ENCODE measurements at places on chromosomes 5 and 9.

- DNase-seq = no peak
Observed at GRCh38 chr5:155087036-155087435, 73.5 kb downstream of the KIF4B start.

DNA sequence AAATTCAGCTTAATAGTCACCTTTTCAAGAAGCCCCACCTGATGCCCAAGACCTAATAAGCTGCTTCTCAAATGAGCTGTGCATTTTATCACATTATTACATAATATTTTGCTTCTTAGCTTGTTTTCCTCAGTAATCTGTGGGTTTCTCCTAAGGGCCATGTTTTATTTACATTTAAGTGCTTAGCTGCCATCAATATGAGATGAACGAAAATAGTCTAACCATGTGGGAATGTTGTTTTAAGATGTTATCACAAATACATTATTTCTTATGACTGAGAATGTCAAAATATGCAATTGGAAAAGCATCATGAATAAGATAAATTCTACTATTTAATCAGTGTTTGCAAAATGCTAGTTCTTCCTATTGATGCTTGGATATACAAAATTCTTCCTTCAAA, 10.1 kb downstream of the ARRDC3 start:
- DNase-seq = no peak

DNA sequence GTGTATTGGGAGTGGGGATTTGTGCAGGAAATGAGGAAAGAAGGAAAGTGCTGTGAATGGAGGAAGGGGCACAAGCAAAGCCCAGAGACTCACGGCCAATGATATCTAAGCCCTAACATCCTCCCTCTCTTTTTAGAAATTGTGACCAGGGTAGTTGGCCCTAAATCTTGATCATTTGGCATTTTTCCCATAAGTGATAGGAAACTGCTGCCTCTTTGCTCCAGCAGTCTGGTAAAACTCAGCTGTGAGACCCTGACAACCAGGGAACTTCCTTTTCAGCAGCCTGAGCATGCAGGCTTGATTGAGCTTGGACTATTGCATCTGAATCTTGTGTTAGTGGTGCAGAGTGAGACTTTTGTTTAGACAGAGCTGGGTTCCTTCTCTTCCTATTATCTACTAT, 9.6 kb upstream of the ADRB2 start:
- no peak for DNase-seq

DNA sequence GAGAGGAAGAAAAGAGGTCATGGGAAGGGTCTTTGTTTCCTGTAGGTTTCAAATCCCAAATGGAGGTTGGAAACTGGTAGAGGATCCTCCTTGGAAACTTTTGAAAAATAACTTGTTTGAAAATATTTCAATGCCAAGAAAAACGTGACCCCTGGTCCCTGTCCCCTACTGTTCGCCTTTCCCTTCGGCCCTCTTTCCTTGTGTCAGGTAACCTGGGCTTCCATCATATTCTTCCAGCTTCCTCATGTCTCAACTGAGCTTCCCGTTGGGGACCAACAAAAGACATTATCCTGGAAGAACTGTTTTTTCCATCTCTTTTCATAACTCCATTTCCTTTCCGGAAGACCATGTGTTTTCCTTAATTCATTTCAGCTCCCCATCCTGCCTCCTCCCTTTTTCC, 266.8 kb upstream of the ANKRD55 start:
- DNase-seq = no peak

- no peak for DNase-seq
Observed at GRCh38 chr5:147687118-147687517, 95.4 kb downstream of the JAKMIP2 start.
